ENCODE measurements at places on chromosomes 3 and 15. TPM values are rescaled to one million over a fixed set of nuclear protein-coding genes. Genes with fewer than 3 reads are reported as not detected.

GRCh38 chr15:65914981-65915925 is 46.0 kb downstream of the RAB11A start:
- no peak for DNase-seq

The RASGRP1 gene
- 47.6 TPM for total RNA-seq

- no peak for DNase-seq
Measured at GRCh38 chr3:117411971-117412370, 702.4 kb downstream of the TUSC7 start.

The FILIP1L gene
- 0.28 TPM for total RNA-seq

DNA sequence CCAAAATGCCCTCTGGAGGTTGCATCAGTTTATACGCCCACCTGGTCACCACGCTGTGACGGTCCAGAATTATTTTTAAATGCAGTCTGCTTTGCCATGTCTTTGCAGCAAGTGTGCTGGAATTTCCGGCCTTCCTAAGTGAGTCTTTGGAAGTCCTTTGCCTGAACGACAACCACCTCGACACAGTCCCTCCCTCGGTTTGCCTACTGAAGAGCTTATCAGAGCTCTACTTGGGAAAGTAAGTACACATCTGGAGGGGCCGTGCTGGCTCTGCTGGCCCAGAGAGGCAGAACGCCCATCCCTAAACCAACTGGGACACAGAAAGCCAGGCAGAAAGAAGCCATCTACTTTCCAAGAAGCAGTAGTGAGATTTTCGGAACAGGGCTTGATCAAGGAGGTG is 101.8 kb downstream of the LRRK1 start:
- no peak for DNase-seq

The RBP2 gene
- not detected for total RNA-seq

DNA sequence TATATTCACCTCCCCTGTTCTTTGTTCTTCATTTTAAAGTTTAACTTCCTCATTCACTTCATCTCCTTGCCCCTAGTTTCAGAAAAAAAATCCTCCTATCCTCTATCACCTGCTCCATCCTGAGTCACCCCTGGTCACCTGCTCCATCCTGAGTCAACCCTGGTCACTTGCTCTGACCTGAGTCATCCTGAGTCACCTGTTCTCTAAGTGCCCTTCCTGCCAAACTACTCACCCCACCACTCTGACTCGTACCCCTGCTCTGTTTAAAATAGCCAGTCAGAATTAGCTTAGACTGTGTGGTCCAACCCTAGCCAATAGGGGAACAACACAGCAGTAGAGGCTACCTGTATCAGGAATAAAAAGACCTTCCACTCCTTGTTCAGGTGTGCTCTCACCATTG is 716.9 kb downstream of the ZBBX start:
- DNase-seq: no peak

- no peak for DNase-seq
Measured at GRCh38 chr3:79160421-79160820, 607.4 kb downstream of the ROBO1 start.

GRCh38 chr3:87045473-87045872 is 54.5 kb upstream of the VGLL3 start:
- DNase-seq: no peak

DNA sequence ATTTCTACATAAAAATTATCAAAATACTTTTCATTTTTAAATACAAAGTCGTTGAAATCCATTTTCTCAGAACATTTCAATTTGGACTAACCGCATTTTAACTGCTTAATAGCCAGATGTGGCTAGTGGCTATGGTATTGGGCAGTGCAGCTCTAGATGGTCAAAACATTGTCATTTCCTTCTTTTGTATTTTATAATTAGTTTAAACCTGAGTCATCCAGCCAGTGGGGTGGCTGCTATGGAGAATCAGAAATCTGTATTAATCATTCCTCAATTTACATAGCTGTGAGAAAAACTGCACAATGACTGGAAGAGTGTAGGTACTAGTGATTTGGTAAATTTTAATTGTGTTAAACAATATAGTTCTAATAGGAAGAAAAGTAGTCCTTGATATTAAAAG is 245.3 kb downstream of the PDZRN3 start:
- no peak for DNase-seq

DNA sequence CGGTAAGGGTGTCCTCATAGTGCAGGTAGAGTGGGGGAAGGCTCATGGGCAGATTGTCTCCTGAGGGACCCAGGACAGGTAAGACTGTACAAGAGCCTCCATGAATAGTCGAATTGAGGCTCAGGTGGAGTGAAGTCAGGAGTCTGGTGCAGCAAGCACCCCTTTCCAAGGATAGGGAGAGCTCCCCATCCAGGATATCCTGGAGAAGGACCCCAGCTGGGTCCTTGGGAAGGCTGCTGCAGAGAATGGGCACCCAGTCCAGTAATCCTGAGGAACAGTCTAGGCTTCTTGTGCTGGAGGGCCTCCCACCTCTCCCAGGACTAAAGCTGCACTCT is 592 bp downstream of the DUOXA2 start:
- no peak for DNase-seq

The CILP gene
- 0.08 TPM for total RNA-seq

GRCh38 chr3:56321383-56321782 is 146.9 kb downstream of the ERC2 start:
- DNase-seq: no peak

The HIGD2B gene
- not detected for total RNA-seq

DNA sequence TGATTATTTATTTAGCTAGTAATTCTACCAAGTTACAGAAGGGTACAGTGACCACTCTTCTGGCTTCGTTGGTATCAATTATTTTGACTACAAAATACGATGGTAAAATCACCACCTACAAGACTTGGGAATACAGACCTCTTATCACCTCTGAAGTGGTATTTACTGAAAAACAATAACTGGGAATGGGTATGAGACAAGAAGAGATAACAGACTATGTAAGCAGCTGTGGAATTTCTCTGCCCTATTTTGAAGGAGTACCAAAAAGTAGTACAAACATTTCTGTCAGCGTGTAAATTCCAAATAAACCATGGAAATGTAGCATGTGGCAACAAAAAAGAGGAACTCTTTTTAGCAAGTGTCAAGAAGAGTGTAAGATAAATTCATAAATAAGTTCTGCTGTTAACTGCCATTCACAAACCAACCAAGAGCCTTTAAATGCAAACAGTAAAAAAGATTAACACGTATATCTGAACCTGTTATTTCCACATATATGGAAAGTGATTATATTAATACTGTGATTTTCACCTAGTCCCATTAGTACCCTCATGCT is 77.0 kb upstream of the SLC12A8 start:
- DNase-seq: no peak

GRCh38 chr15:50256188-50257041 is 9.1 kb downstream of the HDC start:
- DNase-seq: no peak

DNA sequence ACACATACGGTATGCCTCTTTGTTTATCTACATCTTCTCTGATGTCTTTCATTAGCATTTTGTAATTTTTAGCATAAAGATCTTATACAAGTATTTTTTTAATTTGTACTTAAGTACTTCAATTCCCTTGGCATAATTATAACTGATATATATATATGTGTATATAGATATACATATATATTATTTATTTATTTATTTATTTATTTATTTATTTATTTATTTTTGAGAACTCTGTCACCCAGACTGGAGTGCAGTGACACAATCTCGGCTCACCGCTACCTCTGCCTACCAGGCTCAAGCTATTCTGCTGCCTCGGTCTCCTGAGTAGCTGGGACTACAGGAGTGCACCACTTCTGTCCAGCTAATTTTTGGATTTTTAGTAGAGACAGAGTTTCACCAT is 382.7 kb downstream of the EPHA3 start:
- DNase-seq: no peak

GRCh38 chr15:90063770-90064247 is 38.5 kb downstream of the IDH2 start:
- no peak for DNase-seq

- peak; percentile 23 for DNase-seq
Measured at GRCh38 chr3:46713898-46714552, 3.6 kb downstream of the PRSS50 start.

The ITIH1 gene
- not detected for total RNA-seq

- no peak for DNase-seq
Measured at GRCh38 chr15:48628832-48629231, 16.7 kb downstream of the FBN1 start.

GRCh38 chr3:175495331-175495730 is 636.2 kb downstream of the NAALADL2 start:
- DNase-seq: no peak

DNA sequence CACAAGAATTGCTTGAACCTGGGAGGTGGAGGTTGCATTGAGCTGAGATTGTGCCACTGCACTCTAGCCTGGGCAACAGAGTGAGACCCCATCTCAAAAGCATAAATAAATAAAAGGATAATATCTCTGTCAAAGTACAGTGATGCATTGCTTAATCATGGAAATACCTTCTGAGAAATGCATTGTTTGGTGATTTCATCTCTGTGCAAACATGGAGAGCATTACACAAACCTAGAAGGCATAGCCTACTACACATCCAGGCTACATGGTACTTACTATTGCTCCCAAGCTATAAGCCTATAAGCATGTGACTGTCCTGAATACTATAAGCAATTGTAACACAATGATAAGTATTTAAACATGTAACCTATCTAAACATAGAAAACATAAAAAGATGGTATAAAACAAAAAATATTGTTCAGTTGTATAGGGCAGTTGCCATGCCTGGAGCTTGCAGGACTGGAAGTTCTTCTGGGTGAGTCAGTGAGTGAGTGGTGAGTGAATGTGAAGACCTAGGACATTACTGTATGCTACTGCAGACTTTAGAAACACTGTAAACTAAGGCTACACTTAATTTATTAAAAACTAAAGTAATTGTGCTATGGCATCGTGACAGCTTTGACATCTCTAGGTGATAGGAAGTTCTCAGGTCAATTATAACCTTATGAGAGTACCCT is 93.6 kb upstream of the SNRPN start:
- no peak for DNase-seq
